ENCODE measurements at places on chromosomes 12 and 14. TPM values are rescaled to one million over a fixed set of nuclear protein-coding genes. Genes with fewer than 3 reads are reported as not detected.

DNA sequence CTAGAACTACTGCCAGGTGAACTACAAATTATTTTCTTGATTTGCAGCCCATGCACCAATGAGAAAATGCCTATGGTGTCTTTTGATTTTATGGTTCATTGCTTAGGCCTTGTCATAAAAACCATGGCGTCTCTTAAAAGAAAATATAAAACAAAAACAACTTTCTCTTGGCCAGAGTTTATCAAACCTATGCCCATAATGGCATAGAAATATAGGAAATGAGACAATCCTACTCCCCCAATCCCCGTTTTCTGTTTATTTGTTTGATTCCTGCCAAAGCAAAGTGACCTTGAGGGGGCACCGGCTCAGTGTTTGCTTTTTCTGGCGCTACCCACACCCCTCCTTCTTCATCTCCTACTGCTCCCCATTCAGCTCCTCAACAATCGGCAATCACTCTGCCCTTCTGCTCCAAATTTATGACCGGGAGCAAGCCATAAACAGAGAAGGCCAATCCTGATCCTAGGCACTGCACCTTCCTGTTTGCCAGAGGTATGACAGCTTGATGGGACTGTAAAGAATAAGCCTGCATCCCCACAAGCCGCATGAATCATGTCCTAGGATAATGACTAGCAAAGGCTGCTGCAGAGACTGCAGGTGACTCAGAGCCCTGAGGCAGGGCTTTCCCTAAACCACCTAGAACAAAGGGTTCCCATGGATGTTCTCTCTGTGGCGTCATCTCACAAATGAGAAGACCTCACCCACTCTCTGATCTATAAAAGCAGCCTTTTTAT is 874.9 kb downstream of the NRXN3 start:
- no peaks in the 10 kb centered on the region for H3K27me3 ChIP-seq
- no peaks in the 10 kb centered on the region for H3K4me1 ChIP-seq
- no peaks in the 10 kb centered on the region for H3K36me3 ChIP-seq

The FOXJ2 gene
- total RNA-seq: 4.4 TPM

The SOAT2 gene
- 3.0 TPM for total RNA-seq

The MSRB3 gene
- total RNA-seq: 1.4 TPM

DNA sequence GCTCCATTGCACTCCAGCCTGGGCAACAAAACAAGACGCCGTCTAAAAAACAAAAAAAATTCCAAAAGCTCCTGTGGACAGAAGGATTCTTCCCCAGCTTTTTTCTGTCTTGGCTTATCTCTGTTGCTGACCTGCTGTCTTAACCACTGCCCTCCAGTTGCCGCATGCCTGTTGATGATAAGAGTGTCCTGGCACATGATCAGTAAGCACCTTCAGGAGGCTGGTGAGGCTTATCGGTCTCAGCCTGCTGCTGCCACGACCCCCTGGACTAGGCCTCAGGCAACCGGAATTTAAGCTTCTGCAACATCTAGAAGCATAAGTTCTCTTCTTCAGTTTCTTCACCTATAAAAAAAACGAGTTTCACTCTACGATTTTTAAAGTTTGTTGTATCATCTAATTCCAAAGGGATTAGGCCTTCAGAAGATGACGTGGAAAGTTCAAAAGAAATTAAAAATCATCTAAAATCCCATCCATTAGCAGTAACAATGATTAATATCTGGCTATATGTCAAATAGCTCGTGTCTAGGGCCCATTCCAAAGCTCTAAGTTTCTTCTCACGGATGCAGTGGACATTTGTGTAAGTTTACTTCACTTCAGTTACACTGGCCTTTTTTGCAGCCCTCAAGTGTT is 46.4 kb downstream of the RESF1 start:
- H3K36me3 ChIP-seq: no peaks in the 10 kb centered on the region
- H3K4me1 ChIP-seq: no peaks in the 10 kb centered on the region
- H3K27me3 ChIP-seq: no peaks in the 10 kb centered on the region

The LBHD2 gene
- not detected for total RNA-seq

- no peaks in the 10 kb centered on the region for H3K36me3 ChIP-seq
- no peaks in the 10 kb centered on the region for H3K4me1 ChIP-seq
- H3K4me3 ChIP-seq: no peak overlapping the region
- no peaks in the 10 kb centered on the region for H3K27me3 ChIP-seq
Observed at GRCh38 chr12:95380997-95381786, 92.8 kb upstream of the METAP2 start.

- H3K27ac ChIP-seq: peak overlapping the region; percentile 95
- H3K36me3 ChIP-seq: peaks cover 9% of the 10 kb centered on the region
- no peaks in the 10 kb centered on the region for H3K27me3 ChIP-seq
- peak overlapping the region; percentile 88 for H3K4me3 ChIP-seq
Observed at GRCh38 chr12:89353188-89353822, 1.0 kb upstream of the DUSP6 start.

DNA sequence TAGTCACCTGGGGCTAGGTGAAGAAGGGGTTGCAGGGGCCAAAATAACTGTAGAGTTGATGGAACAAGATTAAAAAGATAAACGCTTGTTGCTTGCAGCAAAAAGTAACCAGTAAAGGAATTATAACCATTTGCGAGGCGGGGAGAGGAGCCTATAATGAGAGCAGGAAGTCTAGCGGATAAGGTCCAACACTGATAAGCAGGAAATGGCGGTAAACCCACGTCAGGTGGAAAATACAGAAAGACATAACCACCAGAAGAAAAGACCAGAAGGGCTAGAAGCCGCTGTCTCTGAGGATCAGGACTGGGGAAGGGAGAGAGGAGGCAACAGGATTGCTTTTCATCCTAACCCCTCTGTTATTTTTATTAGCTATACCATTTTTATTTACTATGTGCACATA is 303.3 kb downstream of the DPF3 start:
- H3K36me3 ChIP-seq: no peaks in the 10 kb centered on the region
- H3K27ac ChIP-seq: no peak overlapping the region
- no peaks in the 10 kb centered on the region for H3K27me3 ChIP-seq
- no peaks in the 10 kb centered on the region for H3K4me1 ChIP-seq
- H3K4me3 ChIP-seq: no peak overlapping the region

GRCh38 chr14:65864984-65865383 is 452.5 kb downstream of the FUT8 start:
- no peak for DNase-seq
- no peak overlapping the region for H3K27ac ChIP-seq
- no peaks in the 10 kb centered on the region for H3K27me3 ChIP-seq
- H3K4me1 ChIP-seq: no peaks in the 10 kb centered on the region
- no peak overlapping the region for H3K4me3 ChIP-seq

The HAL gene
- 187 TPM for total RNA-seq

GRCh38 chr14:103549361-103550311 is 12.8 kb downstream of the BAG5 start:
- H3K27me3 ChIP-seq: no peaks in the 10 kb centered on the region
- H3K4me1 ChIP-seq: no peaks in the 10 kb centered on the region

The AQP2 gene
- not detected for total RNA-seq

The TM7SF3 gene
- 75.1 TPM for total RNA-seq

DNA sequence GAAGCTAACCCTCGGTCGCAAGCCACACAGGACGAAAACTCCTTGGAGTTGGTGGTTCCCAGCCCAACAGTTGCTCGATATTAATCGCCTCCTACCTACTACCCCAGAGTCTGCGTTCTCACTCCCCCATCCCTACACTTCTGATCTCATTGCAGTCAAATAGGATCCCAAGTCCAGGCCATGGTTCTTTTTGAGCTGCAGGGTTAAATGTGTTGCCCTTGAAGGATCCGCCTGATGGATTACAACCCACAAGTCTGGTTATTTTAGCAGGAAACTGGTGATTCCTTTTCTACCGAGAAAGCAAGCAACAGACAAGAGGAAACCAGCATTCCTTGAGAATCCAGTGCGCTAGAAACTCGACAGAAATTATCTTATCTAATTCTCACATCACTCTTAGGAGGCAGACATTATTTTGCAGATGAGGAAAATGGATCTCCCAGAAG is 785 bp upstream of the NIN start:
- no peak for DNase-seq
- H3K36me3 ChIP-seq: no peaks in the 10 kb centered on the region
- no peaks in the 10 kb centered on the region for H3K27me3 ChIP-seq

The MMP14 gene
- 26.0 TPM for total RNA-seq

The NRXN3 gene
- 0.23 TPM for total RNA-seq

DNA sequence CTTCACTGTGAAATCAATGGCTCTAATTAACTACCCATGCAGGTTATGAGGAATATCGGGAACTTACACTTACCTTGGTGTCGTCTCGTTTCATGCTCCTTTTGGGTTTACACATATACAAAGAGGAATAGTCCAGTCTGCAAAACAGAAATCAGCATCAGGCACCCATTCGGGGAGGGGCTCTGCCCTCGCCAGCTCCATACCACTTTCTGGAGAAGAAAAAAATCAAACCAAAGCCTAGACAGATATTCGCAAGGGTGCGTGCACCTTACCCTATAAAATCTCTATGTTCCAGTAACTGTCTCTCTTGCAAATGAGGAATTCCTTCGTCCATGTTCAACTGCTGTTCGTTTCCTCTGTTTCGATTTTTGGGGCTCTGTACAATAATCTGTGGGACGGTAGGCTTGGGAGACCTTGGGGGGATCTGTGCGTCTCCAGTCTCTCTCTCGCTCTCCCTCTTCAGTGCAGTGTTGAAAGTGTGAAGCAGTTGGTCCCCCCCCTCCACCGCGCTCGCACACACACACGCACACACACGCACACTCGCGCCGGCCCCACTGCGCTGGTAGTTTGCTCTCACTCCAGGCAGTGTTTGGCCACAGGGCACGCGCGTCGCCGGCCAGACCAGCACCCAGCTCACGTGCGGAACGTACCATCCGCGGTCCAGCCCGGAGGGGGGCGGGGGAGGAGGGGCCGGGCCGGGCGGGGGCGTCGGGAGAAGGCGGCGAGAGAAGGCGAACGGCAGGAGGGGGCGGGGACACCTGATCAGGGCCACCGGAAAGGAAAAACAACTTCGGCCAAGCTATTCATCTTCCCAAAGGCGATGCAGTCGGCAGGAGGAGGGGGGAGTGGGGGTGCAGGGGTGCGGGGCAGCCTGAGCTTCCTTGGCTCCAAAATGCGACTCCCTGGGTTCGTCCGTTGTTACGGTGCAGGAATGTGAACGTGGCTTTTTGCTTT is at the start of gene BHLHE41:
Gene BHLHE41, minus strand, starts transcription at position 592 of the 954 bp plus-strand sequence. Its CDS starts 258 bp downstream, at position 334.
- no peaks in the 10 kb centered on the region for H3K36me3 ChIP-seq
- H3K4me3 ChIP-seq: peak within 1 kb of the TSS; percentile 57
- peaks cover 7% of the 10 kb centered on the region for H3K4me1 ChIP-seq
- peak within 1 kb of the TSS; percentile 24 for H3K27ac ChIP-seq
- H3K27me3 ChIP-seq: peaks cover 46% of the 10 kb centered on the region

The P2RX4 gene
- total RNA-seq: 27.8 TPM

The TGM1 gene
- 0.43 TPM for total RNA-seq

The PIK3C2G gene
- 30.5 TPM for total RNA-seq

The ACOT4 gene
- total RNA-seq: 6.7 TPM

- no peak overlapping the region for H3K27ac ChIP-seq
- no peaks in the 10 kb centered on the region for H3K4me1 ChIP-seq
- H3K4me3 ChIP-seq: no peak overlapping the region
Observed at GRCh38 chr14:50839048-50839447, 8.1 kb upstream of the NIN start.

The COQ5 gene
- 31.5 TPM for total RNA-seq

DNA sequence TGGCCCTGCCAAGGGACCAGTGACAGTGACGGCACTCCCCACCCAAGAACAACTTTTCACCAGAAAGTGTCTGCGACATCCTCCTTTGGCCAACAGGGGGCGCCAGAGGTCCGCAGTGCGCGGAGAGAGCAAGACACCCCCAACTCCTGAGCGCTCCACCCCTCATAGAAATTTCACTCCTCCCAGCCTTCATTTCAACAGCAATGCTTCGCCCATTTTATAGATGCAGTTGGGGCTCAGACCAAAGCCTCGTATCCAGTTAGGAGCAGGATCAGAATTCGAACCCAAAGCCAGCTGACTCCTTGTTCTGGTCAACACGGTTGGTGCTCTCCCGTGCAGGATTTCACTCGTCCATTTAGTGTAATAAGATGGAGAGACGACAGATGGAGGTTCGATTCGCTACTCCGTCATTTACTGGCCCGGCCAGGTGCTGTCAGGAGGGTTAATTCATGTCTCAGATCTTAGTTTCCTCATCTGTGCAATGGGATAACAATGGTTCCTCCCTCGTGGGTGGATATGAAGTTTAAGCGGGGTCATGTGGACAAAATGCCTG is 2.4 kb upstream of the POP5 start:
- H3K36me3 ChIP-seq: peaks cover 10% of the 10 kb centered on the region
- peaks cover 4% of the 10 kb centered on the region for H3K4me1 ChIP-seq
- H3K27me3 ChIP-seq: no peaks in the 10 kb centered on the region
- H3K4me3 ChIP-seq: no peak overlapping the region
- no peak overlapping the region for H3K27ac ChIP-seq

DNA sequence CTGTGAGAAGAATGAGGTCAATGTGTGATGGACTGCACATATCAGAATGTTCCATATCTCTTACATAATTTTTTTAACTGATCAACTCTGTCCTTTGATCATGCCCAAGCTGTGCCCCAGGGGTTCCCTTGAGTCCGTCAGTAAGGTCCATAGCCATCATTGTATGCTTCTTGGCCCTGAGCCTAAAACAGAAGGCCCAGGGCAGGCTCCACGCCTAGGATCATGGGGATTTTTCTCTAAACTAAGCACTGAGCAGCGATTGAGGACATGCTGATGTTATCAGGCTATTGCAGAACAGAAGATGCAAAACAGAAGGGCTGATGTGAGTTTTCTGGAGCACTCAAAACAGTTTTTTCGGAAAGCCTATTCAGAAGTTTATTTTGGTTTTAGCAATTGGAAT is 20.9 kb downstream of the RNASE9 start:
- DNase-seq: no peak
- no peaks in the 10 kb centered on the region for H3K36me3 ChIP-seq
- H3K4me1 ChIP-seq: no peaks in the 10 kb centered on the region
- H3K27me3 ChIP-seq: no peaks in the 10 kb centered on the region
- H3K4me3 ChIP-seq: no peak overlapping the region

DNA sequence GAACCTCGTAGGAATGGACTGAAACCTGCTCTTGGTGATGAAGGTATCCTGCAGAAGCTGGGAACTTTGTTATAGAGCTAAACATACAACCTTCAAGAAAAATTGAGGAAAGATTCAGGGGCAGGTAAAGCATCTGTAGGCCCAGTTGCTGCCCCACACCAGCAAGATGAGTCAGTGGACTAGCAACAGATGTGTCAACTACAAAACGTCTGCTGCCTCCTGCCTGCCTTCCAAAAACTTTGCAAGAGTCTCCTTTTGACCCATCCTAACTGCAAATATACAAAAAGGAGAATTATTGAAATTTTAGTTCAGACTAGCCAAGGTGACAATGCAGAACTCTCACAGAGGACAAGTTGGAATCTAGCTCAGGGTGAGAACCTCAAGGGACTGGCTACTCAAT is 60.9 kb upstream of the TMTC1 start:
- H3K27ac ChIP-seq: no peak overlapping the region
- no peaks in the 10 kb centered on the region for H3K27me3 ChIP-seq
- no peak overlapping the region for H3K4me3 ChIP-seq
- no peak for DNase-seq

The RNF212B gene
- total RNA-seq: 0.49 TPM

The SVOP gene
- total RNA-seq: not detected

The SERPINA9 gene
- total RNA-seq: not detected

The FZD10 gene
- total RNA-seq: not detected
